Ovary (tissue), 10 donors: ENCODE measurements at places on chromosomes 7 and 10. TPM values are rescaled to one million over a fixed set of nuclear protein-coding genes. Genes with fewer than 3 reads are reported as not detected.
A peak's percentile ranks its signal among the peaks of the same experiment; 100 is the strongest.

GRCh38 chr7:152937282-152937681 lies 177.7 kb downstream of the ACTR3B start:
- DNase-seq: no peak

- DNase-seq: no peak
Observed at GRCh38 chr10:6473430-6473829, 106.6 kb downstream of the PRKCQ start.

GRCh38 chr7:91311839-91312238 lies 47.6 kb downstream of the FZD1 start:
- no peak for DNase-seq

DNA sequence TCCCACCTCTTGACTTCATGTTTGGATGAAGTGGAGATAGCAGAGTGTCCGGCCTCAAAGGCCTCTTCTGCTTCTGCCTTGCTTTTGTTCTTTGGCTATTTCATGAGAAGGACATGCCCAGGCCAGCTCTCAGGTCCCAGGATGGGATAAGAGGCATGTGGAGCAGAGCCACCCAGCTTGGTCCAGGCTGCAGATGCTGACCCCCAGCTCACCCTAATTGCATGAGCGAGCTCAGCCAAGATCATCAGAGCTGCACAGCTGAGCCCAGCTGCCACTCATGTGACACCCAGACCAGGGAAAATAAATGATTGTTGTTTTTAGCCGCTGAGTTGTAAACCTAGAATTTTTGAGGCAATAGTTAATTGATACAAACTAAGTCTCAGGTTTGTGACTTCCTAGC lies 230.0 kb downstream of the PHF14 start:
- no peak for DNase-seq

- no peak for DNase-seq
Observed at GRCh38 chr10:14669576-14669975, 105.1 kb downstream of the FAM107B start.

GRCh38 chr7:100962537-100962936 lies 6.8 kb upstream of the MUC12 start:
- DNase-seq: no peak

DNA sequence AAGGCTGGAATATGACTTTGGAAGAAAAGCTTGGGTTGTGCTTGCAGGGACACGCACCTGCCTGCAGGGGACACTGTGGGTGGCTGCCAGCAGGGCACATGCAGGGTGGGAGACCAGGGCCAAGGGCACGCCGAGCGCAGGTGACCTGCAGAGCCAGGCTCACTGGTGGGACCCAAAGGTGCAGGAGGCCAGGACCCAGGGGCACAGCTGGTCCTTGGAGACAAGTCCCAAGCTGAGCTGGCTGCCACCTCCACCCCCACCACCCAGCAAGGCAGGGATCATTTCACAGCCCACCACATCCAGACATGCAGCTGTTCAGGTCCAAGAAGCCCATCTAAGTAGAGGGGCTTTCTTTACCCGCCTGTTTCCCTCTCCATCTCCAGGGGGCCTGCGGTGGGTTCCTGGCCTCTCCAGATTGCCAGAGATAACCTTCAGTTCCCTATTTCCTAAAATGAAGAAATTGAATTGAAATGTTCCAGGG lies 13.8 kb upstream of the CLIP2 start:
- DNase-seq: no peak

DNA sequence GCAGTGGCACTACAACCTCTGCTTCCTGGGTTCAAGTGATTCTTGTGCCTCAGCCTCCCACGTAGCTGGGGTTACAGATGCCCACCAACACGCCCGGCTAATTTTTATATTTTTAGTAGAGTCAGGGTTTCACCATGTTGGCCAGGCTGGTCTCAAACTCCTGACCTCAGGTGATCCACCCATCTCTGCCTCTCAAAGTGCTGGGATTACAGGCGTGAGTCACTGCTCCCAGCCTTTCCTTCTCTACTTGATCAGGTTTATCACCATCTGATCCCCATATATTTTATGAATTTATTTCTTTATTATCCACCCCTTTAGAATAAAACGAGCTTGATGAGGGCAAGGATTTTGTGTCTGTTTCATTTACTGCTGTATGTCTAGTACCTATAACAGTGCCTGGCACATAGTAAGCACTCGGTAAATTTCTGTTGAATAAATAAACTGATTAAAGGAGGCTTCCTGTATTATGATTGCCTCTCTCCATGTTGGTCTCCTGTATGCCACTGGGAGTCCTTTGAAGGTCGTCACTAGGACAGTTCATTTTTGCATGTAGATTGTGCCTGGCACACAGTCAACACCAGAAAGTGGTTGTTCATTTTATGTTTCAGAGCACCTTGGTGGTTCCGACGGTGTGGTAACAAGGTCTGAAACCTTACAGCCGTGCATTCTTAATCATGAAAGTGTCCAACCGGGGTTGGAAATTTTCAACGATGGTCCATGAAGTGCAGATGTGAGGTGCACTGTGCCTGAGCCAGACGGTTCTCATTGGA lies 9.6 kb upstream of the EIF3A start:
- no peak for DNase-seq

DNA sequence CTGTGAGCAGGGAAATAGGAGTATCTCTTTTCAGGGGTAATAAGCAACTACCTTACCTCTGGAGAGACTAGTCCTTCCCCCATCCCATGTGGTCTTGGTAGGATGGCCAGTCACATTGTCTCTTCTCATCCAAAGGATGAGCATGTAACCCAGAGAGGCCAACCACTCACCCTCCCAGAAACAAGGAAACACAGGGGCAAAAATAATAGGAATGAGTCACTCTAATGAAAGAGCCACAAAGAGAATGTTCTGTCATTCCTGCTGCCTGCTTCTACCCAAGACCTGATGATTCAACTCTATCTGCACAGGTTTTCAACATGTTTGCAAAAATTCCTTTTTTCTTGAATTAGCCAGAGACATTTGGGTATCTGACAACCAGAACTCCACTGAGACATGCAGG lies 99.3 kb upstream of the NFE2L3 start:
- no peak for DNase-seq

GRCh38 chr7:56174875-56175760 lies 58.9 kb upstream of the NUPR2 start:
- peak; percentile 56 for DNase-seq

GRCh38 chr7:83691095-83691494 lies 42.2 kb upstream of the SEMA3E start:
- no peak for DNase-seq

GRCh38 chr7:150341263-150342120 lies at the start of gene RARRES2:
Gene RARRES2, minus strand, starts transcription at chr7:150341629. Its CDS starts 1,020 bp downstream, at chr7:150340609.
- DNase-seq: peak; percentile 92

DNA sequence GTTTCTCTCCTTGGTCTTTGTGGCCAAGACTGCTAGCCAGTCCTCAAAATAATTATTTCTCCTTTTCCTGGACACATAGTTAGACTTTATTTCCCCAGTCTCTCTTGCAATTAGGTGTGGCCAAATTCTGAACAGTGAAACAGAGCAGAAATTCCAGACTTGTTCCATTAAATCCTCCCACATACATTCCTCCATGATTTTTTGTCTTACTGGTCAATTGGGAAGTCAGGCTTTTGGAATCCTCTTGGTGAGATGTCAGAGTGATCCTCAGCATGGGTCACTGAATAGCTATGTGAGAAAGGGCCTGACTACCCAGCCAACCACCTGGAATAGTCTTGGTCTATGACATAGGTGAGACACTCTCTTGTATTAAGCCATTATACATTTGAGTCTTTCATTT lies 164.2 kb downstream of the DGKI start:
- no peak for DNase-seq

- no peak for DNase-seq
Observed at GRCh38 chr10:129131457-129132132, 335.4 kb upstream of the MGMT start.

DNA sequence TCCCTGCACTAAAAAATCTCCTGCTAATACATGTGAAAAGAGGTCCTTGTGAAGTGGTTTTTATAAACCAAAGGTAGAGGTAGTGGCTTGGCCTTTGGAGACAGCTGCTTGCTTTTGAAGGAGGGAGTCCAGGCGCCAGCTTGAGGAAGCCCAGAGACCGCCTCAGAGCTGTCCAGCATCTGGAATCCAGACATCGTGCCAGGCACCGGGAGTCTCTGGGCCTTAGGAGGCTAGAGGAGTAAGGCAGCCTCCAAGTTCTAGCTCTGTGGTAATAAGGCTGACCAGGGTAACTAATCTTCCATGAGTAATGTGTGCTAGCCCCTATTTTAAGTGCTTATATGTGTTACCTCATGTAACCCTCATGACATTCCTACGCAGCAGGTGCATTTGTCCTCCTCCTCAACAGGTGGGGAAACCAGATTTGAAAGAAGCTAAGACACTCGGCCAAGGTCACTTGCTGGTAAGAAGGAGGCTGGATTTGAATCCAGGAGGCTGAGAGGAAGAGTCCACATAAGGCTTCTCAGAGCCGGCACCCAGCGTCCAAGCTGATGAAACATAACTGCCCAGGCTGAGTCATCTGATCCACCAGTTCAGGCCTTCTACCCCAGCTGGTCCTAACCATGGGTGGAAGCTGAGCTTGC lies 26.1 kb downstream of the PRLHR start:
- no peak for DNase-seq

GRCh38 chr7:142838461-142839213 lies 16.2 kb upstream of the EPHB6 start:
- no peak for DNase-seq

DNA sequence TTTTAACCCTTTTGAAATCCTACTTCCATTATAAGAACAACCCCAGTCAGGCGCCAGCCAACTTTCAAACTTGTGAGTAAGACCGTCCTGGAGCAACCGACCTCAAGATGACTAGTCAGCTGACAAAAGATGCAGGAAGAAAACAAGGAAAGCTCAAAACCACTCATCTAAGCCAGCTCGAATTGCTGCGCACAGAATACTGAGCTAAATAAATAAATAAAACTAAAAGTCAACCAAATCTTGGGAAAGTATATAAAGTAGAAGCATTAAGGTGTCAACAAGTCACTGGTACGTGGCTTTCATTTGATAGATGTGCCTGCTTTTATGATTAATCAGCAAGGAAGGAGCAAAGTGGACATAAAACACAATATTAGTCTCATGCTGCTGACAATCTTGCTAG lies 1269.8 kb downstream of the XPNPEP1 start:
- DNase-seq: no peak

- DNase-seq: no peak
Observed at GRCh38 chr10:33065111-33065510, 107.1 kb upstream of the ITGB1 start.

DNA sequence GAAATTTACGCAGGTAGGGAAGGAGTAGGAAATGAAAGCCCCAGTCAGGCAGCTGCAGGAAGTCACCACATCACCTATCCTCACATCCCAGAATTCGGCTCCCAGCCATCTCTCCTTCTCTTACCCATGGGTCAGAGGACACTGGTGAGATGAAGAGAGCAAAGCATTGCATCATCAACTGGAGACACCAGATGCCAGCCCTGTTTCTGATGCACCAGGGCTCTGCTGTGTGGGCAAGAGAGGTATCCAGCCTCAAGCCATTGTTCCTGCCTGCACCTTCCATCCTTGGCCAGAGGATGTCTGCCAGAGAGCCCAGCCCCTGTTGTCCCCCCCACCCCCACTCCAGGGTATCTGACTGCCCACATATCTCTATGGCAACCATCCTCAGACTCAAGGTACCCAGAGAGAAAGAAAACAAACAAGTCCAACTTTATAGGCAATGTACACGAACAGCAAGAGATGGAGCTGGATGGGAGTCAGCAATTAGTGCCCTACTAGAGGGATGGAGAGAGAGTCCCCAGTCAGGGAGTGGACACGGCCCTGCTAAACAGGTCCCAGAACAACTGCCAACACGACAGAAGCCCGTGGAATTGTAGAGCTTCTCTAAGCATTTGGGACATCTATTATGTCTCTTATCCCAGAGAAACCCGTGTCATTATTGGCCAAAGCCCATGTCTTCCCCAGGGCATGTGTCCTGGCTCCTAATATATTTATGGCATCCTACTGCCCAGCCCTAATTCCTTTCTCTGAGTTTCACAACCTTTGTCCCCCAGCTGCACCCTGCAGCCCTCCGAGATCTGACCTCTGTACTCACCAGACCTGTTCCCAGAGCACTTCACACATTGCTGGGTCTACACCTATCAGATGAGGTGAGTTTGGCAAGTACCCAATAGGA lies 2.8 kb downstream of the CAMK2G start:
- DNase-seq: no peak

DNA sequence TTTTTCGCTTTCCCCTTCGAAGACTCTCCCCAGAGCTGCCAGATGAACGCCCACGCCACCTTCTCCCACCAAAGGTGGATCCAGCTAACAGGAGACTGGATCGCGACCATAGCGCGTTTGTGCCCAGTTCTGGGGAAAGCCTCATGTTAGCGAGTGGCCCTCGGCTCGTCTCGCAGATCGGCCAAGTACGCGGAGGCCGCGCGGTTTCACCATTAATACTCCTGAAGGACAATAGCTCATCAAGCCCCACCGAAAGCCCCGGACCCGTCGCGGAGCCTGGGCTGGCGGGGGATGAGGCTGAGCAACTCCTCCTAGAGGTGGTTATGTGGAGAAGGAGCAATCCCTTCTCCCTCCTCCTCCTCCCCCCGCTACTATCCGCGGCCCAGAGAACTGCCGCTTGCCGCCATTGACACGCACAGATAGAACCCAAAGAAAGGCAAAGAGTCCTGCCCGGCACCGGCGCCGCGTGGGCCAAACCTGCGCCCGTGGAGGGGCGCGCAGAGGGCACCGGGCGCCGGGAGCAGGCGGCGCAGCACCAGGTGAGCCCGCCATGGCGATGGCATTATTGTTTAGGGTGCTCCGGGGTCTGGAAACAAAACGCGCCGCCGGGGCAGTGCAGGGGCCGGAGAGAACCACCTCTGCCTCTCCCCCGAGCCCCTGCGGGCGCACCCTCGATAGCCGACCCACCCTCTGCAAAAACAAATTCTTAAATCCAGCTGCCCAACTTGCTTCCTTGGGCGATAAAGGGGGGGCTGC lies at the start of gene MACROH2A2:
TSS of gene MACROH2A2 (plus strand) at position 385 of the 756 bp plus-strand sequence. CDS start 22,813 bp downstream, outside the sequence.
- peak; percentile 65 for DNase-seq

DNA sequence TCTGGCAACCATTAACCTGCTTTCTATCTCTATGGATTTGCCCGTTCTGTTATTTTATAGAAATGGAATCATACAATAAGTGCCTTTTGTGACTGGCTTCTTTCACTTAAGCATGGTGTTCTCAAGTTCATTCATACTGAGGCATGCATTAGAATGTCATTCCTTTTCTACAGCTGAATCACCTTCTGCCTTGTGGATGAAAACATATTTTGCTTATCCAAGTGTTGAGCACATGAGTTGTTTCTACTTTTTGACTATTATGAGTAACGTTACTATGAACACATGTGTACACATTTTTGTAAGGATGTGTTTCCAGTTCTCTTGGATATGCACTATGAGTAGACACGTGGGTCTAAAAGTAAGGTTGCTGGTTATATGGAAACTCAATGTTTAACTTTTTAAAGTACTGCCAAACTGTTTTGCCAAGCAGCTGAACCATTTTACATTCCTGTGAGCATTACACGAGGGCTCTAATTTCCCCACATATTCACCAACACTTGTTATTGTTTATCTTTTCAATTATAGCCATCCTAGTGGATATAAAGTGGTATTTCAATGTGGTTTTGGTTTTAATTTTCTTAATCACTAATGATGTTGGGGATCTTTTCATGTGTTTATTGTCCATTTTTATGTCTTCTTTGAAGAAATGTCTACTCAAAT lies 241.3 kb downstream of the FANK1 start:
- DNase-seq: no peak

Gene CYP2E1
- 3.6 TPM for total RNA-seq

Gene NOD1
- total RNA-seq: 20.6 TPM

Gene SPOCK2
- 1.4 TPM for total RNA-seq
